ENCODE measurements at places on chromosomes 7 and 10.

DNA sequence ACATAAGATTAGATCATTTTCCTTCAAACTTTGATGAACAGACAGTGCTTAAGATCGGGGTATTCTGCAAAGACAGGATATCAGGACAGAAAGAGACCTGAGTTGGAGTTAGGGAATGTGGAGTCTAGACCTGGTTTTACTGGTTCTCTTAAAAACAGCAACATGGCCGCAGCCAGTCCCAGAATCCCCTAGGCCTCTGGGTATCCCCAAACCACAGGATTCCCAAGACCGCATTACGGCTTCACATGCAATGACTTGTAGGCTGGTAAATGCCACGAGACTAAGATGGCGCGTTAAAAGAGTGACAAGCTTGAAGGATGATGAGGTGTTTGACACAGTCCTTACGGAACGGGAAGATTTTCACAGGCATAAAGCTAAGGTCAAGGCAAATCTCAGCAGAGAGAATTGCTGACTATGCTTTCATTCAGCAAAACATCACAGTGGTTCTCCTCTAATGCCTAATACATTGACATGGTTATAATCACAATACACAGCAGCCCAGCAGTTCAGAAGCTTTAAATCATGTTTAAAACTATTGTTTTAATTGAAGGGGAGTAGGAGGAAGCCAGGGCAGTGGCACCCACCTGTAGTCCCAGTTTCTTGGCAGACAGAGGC is 32.9 kb downstream of the MPP7 start:
- DNase-seq, result no peak

DNA sequence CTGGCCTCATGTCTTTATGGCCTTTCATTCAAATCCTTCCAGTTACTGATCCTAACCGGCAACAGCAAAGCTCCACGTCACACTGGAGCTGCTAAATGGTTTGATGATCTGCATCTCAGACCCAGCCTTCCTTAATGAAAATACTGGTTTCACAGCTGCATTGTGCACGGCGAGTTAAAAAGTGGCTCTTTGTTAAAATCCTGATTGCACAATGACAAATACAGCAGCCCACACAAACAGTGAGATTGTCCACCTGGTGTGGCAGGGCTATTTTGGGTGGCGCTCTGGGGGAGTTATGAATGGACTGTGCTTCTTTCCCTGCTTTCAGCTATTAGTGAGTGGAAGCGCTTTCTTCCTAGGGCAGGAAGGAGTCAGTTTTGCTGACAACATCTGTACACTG is 63.4 kb upstream of the C1QL3 start:
- DNase-seq, result no peak

DNA sequence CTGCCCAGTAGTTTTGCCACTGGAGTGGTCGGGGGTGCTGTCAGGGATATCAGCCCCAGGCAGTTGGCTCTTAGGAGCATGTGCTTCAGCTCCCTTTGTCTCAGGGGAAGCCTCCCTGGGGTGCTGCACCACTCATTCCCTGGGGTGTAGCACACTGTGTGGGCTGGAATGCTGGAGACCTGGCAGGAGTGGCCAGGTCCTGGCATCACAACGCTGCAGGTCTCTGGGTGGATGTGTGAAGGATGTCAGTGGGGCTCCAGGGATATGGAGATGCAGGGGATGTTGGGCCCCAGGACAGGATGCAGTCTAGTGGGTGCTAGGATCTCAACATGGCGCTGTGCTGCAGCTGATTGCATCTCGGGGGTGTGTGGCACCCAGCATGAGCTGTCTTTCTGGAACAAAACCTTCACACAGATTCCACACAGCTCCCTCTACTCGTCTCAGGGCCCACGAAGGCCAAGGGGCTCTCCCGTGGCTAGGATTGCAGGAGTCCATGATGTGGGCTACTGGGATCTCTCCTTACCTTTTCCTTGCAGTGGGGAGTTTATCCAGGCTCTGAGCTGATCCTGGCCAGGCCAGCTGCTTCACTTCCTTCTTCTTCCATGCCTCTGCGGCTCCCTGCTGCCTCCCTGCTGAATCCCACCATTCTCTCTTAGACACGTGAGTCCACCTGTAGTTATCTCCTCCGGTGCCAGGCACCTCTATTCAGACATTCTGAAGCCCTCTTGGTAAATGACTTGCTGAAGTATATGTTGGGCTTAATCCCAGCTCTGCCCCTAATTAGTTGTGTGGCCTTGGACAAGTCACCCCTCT is 295.1 kb downstream of the RPS24 start:
- no peak for DNase-seq

GRCh38 chr10:77004917-77005564 is 632.6 kb downstream of the KCNMA1 start:
- DNase-seq, result no peak

GRCh38 chr10:104274762-104275721 is 6.1 kb downstream of the GSTO2 start:
- DNase-seq, result no peak

DNA sequence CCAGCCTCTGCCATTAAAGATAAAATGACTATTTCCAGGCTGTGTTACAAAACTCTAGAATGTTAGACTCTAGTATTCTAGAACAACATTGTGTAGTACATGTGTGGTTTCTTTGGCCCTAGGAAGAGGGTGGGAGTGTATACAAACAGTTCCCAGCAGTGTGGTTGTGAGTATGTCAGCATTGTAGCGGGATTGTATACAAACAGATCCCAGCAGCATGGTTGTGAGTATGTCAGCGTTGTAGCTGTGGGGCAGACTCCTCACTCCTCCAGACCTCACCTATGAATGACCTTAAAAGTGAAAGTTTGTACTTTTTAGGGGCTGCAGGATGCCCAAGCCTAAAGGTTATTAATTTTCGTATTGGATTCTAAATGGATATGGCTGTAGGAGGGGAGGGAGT is 6.9 kb upstream of the ACSL5 start:
- DNase-seq, result no peak

DNA sequence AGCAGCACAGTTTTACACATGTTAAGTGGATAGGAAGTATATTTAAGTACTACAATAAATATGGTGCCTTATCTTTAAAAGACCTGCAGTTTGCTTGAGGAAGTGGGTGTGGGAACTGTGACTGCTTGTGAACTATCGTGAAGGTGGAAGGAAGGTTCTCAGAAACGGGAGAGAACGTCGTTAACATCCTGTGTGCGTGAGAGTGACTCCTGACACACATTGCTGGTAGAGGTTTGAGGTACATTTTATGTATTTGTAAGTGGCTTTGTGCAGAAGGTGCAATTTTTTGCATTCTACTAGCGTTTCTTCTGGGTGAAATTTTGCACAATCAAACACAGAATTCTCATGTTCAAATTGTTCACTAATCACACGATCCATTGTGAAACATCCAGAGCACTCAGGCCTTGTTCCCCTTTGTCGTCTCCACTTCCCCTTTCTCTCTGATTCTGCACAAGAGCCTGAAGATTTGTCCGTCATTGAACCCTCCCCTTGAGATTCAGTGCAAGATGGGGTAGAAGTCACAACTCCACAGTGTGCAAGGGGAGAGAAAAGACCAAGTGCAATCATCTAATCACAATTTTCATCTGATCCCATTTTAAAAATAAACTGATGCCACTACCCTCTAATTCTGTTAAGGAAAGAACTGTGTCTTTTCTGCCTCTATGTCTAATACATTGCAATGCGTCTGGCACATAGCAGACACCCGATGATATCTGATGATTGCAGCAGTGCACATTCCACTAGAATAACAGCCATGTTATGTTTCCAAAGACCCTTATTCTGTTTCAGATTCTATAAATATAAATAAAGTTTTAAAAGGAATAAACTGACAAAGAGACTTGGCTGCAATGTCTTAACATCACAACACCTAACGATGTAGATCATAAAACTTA is 279.9 kb downstream of the NEBL start:
- no peak for DNase-seq

- no peak for DNase-seq
Observed at GRCh38 chr7:38177621-38178003, 433 bp upstream of the STARD3NL start.

All from cortex of kidney (tissue), 1 donor.